ENCODE measurements at places on chromosomes 11 and 22.

GRCh38 chr22:48842976-48843375 lies 984.7 kb downstream of the BRD1 start:
- DNase-seq = no peak

DNA sequence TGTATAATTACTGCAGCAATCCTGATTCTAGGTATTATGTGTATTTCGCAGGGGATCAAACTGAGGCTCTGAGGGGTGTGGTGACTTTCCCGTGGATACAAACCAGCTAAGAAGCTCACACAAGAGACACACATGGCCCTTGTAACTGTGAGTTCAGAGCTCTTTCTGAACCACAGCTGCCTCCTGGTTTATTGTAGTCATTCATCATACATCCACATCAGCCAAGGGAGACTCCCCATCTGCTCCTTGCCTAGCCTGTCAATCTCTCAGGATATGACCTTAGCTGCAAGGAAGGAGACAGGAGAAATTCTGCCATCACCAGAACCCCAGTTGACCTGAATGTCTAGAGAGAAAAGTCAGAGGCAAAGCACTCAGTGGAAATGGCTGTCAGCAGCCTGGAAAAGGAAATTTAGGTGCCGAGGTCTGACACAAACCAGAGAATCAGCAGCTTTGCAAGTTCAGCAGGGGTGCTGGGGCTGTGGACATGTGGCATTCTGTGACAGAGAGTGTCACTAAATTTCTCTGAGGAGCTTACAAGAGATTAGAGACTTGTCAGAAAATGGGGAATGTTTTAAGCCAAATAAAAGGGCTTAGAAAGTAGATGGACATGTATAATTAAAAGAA lies 209.5 kb downstream of the AASDHPPT start:
- no peak for DNase-seq

DNA sequence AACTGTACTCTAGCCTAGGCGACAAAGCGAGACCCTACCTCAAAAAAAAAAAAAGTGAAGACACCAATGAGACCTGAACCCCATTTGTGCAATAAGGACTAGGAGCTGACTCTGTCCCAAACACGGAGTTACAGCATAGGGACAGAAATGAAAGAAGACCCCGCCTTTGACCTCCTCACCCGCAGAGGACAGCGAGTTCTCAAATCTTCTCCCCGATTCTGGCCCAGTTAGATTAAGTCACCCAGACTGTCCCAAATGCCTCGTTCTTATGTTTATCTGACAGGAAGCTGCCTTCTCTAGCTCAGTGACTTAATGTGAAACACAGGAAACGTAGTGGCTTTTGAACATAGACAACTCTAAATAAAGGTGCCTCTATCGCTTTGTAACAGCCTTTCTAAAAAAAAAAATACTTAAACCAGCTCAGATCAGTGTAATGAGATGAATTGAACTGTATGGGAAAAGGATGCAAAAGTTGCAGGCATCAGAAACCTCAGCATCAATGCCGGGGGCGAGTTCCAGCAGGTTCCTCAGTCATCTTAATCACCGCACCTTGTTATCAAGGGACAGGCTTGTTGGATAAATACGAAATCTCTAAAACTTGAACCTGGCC lies 10.6 kb downstream of the MYH9 start:
- no peak for DNase-seq

GRCh38 chr22:26656891-26657851 lies at the start of gene MIAT:
Gene MIAT (plus strand): TSS chr22:26657588.
- peak; percentile 30 for DNase-seq

All from NCI-H187 (cell line).